ENCODE measurements at places on chromosomes 16 and 17.
A peak's percentile ranks its signal among the peaks of the same experiment; 100 is the strongest.

DNA sequence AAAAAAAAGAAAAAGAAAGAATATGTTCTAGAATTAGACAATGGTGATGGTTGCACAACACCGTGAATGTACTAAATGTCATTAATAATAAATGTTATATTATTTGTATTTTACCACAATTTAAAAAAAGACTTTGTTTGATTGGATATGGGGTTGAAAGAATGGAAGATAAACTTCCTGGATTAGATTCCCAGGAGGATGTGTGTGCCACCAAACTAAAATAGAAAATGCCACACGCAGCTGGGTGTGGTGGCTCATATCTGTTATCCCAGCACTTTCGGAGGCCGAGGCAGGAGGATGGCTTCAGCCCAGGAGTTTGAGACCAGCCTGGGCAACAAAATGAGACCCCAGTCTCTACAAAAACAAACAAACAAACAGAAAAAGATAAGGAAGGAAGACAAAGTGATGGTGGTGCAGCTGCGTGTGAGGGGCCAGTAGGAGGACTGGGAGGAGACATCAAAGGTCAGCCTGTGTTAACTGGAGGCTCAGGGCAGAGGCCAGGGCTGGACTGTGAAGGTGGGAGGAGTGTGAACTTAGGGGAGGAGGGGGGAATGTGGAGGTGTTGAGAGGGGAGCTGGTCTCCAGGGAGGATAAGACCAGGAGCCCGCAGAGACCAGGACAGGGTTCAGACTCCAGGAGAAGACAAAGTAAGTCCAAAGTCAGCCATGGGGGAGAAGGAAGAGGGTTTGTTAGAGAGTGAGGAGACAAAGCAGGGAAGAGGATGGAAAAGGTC lies 4.1 kb downstream of the PECAM1 start:
- H3K27ac ChIP-seq: peak overlapping the region; percentile 90
- peaks cover 56% of the 10 kb centered on the region for H3K4me1 ChIP-seq
- DNase-seq: no peak
- no peaks in the 10 kb centered on the region for H3K27me3 ChIP-seq

DNA sequence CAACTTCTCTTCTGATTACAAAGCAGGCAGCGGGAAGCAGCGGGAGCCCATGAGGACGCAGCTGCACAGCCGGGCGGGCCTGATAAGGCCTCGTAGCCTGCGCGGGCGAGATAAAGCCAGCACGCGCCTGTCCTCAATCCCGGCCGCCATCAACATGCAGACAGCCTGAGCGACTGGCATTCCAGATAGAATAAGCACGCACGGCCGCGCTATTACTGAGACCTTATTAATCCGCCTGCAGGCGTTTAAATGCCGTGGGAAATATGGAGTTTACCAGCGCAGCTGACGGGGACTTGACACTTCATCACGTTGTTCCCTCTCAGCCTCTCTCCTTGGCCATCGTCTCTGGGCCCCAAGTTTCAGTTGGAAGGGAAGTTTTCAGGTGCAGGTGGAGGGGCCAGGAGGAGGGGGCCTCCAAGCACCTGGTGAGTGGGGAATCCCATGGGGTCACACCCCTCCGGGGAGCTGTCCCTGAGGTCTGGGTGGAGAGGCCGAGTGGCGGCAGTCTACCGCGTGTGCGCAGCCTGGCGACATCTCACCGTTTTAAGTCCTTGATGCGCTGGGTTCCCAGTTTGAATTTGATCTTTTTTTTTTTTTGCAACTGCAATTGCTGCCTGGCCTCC lies 27.3 kb upstream of the CBFA2T3 start:
- H3K27ac ChIP-seq: no peak overlapping the region
- peak overlapping the region; percentile 9 for H3K4me3 ChIP-seq
- DNase-seq: peak; percentile 50
- peaks cover 68% of the 10 kb centered on the region for H3K27me3 ChIP-seq

GRCh38 chr16:81586977-81587625 lies 142.5 kb downstream of the CMIP start:
- no peak overlapping the region for H3K27ac ChIP-seq
- H3K36me3 ChIP-seq: no peaks in the 10 kb centered on the region
- H3K4me1 ChIP-seq: peaks cover 28% of the 10 kb centered on the region

GRCh38 chr16:30606004-30606403 lies 4.2 kb downstream of the ZNF689 start:
- no peaks in the 10 kb centered on the region for H3K27me3 ChIP-seq
- DNase-seq: no peak
- H3K4me1 ChIP-seq: peaks cover 46% of the 10 kb centered on the region
- no peak overlapping the region for H3K4me3 ChIP-seq
- peaks cover 50% of the 10 kb centered on the region for H3K36me3 ChIP-seq

- no peak for DNase-seq
- H3K27me3 ChIP-seq: peaks cover 82% of the 10 kb centered on the region
- H3K27ac ChIP-seq: no peak overlapping the region
- H3K4me1 ChIP-seq: no peaks in the 10 kb centered on the region
- no peak overlapping the region for H3K4me3 ChIP-seq
These were observed 92.0 kb upstream of the CCL2 start for GRCh38 chr17:34163123-34163522.

DNA sequence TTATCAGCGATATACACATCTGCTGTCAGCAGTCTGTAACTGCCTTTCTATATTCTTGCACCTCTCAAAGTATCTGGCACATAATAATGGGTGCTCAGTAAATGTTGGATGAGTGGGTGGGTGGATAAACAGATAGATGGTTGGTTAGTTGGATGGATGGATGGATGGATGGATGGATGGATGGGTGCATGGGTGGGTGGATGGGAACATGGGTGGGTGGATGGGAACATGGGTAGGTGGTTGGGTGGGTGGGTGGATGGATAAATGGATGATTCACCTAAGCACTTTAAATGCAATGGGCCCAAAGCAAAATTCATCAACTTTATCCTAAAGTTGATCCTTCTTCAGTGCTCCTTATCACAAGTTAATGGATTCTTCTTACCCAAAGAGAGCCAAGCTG lies 48.6 kb downstream of the HELZ start:
- H3K27me3 ChIP-seq: no peaks in the 10 kb centered on the region
- H3K27ac ChIP-seq: no peak overlapping the region
- peaks cover 28% of the 10 kb centered on the region for H3K36me3 ChIP-seq

DNA sequence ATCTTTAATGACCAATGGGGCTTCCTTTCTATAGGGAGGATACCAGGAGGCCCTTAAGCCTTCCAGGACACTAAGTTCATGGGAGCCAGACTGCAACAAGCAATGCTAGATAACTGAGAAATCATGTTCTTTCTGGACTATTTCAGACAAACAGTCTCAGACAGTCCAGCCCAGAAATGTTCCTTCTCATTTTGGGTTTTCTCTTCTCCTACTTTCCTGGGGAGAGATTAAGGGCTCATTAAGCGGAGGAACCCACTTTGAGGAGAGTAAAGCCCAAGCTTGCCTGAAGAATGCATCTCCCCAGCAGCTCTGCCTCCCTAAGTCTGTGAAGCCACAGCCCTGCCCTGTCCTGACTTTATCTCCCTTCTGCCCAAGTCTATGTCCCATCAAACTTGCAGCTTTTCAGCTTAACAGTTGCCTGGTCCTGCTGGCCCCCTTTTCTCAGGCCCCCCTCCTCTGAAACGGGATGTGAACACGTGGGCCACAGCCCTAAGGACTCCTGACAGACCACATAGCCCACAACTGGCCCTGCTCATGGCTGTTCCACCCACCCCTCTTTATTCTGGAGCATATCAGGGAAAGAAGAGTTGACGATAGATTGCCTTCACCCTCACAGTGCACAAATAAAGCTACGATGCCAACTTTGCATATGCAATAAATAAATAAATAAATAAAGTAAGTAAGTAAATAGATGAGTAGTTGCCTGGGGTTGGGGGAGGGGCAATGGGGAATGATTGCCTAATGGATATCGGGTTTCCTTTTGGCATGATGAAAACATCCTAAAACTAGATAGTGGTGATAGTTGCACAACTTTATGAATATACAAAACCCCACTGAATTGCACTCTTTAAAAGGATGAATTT lies 111.0 kb downstream of the N4BP1 start:
- H3K27ac ChIP-seq: peak overlapping the region; percentile 77
- H3K4me1 ChIP-seq: peaks cover 46% of the 10 kb centered on the region
- no peak for DNase-seq
- H3K36me3 ChIP-seq: no peaks in the 10 kb centered on the region
- H3K27me3 ChIP-seq: no peaks in the 10 kb centered on the region
- H3K4me3 ChIP-seq: no peak overlapping the region

GRCh38 chr17:69030169-69030568 lies 30.6 kb downstream of the ABCA9 start:
- H3K4me3 ChIP-seq: no peak overlapping the region
- H3K27me3 ChIP-seq: no peaks in the 10 kb centered on the region
- peaks cover 33% of the 10 kb centered on the region for H3K36me3 ChIP-seq
- no peak for DNase-seq
- H3K4me1 ChIP-seq: no peaks in the 10 kb centered on the region

DNA sequence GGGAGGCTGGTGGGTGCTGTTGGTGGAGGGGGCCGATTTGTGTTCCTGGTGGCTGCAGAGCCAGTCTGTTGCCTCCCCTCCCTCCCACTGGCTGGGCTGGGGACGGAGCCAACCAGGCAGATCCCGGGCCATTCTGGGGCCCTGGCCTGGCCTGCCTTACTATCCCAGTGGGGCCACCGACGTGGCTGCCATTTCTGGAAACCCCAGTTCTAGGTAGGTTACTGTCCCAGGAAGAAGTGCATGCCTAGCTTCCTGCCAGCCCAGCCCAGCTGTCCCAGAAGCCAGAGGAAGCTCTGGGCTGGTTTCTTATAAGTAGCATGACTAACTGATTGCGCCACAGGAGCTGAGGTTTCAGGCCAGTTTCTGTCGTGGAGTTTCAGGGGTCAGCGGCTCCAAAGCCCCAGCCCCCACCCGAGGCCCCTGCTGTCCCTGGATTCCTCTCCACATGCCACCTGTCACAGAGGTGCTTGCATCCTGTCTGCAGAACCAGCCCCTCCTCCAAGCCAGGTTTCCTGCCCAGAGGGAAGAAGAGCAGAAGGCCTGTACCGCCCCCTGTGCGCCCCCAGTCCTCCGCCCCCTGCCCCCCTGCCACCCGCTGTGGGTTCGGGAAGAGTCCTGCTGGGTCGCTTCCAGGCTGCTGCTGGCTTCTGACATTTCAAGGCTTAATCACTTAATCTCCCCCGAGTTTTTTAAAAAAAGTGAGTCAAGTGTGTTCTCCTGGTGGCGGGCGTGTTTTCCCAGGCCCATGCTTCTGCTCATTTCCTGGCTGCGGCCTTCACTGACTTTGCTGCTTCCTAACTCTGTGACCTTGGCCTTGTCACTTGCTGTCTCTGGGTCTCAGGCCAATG lies 13.2 kb downstream of the IL4R start:
- H3K36me3 ChIP-seq: no peaks in the 10 kb centered on the region
- peaks cover 56% of the 10 kb centered on the region for H3K4me1 ChIP-seq
- peak overlapping the region; percentile 29 for H3K4me3 ChIP-seq
- H3K27ac ChIP-seq: peak overlapping the region; percentile 91

- no peaks in the 10 kb centered on the region for H3K36me3 ChIP-seq
- peaks cover 11% of the 10 kb centered on the region for H3K4me1 ChIP-seq
- no peak overlapping the region for H3K4me3 ChIP-seq
- H3K27ac ChIP-seq: no peak overlapping the region
These were observed 19.0 kb downstream of the IRF8 start for GRCh38 chr16:85917959-85918358.

DNA sequence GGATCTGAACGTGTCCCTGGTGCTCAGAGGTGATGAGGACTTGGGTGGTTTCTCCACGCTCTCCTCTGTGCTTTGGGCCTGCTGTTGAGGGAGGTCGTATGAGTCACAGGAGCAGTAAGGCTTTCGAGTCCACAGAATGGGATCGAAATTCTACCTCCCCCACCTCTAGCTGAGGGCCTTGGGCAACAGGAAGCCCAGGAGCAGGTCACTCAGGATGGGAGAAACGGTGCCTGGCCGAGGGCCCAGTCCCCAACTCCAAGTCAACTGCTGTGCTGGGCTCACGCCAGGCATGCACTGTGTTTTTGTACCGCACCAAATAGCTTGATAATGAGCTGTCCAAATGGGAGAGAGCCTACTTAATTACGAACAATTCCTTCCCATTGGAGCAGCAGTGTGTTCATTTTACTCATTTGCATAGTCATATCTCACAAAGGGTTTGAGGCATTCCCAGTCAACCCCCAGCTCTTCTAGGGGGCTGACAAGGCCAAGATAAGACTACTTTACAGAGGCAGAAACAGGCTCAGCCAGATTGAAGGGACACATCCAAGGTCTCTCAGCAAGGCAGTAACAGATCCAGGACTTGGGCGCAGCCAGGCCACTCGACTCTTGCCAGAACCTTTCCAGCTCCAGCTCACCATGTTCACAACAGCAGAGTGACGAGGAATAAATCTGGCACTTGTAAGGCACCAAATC lies 53.6 kb downstream of the WNT3 start:
- H3K27me3 ChIP-seq: peaks cover 6% of the 10 kb centered on the region
- peaks cover 26% of the 10 kb centered on the region for H3K4me1 ChIP-seq
- H3K36me3 ChIP-seq: no peaks in the 10 kb centered on the region
- no peak overlapping the region for H3K4me3 ChIP-seq

- no peak overlapping the region for H3K4me3 ChIP-seq
- no peak for DNase-seq
- no peaks in the 10 kb centered on the region for H3K4me1 ChIP-seq
- H3K36me3 ChIP-seq: no peaks in the 10 kb centered on the region
- no peaks in the 10 kb centered on the region for H3K27me3 ChIP-seq
These were observed 408.2 kb downstream of the SEC14L1 start for GRCh38 chr17:77548967-77549366.

DNA sequence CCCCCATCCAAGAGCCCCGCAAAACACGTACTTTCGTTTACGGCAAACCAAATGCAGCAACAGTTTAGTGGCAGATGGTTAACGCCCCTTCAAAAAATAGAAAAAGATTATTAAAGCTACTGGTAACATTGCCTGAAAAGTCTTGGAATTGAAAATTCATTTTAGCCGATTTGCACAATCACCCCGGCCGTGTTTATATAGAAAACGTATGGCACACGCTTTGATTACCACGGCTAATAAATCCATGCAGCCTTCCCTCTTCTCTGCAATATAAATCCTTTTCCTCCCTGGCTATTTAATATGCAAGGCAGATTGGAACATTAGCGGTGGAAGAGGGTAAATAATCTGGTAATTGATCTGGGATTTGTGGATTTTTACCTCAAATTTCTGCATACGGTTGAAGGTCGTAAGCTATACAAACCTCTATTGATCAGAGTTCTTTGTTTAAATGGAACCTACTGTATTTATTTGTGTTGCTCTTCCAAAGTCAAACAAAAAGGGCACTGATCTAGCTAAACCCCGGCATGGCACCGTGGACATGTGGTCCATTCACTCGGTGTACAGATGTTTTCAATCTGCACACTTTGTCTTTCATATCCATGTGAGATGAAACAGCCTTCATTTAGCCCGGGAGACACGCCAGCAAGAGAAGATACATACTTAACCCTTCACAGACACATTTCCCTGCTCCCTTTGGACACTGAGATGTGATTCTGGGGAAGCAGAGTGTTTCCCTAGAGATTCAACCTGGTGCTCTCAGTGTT lies 238.1 kb upstream of the MAF start:
- no peaks in the 10 kb centered on the region for H3K27me3 ChIP-seq
- H3K36me3 ChIP-seq: no peaks in the 10 kb centered on the region
- DNase-seq: peak; percentile 31
- H3K27ac ChIP-seq: no peak overlapping the region
- no peak overlapping the region for H3K4me3 ChIP-seq

DNA sequence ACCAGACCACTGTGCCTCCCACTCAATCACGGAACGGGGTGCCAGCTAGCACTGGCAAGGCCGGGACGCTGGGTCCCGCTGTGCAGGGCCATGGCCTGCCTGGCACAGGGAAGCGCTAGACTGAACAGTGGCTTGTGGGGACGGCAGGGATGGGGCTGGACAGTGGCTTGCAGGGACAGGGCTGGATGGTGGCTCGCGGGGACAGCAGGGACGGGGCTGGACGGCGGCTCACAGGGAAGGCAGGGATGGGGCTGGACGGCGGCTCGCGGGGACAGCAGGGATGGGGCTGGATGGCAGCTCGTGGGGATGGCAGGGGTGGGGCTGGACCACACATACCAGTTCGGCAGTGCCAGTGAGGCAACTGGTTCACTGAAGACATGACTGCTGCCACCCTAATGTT lies 32.6 kb downstream of the LMF1 start:
- H3K27ac ChIP-seq: no peak overlapping the region
- no peaks in the 10 kb centered on the region for H3K4me1 ChIP-seq
- no peak for DNase-seq

Measured in left ventricle myocardium inferior (tissue), 1 donor.